ENCODE measurements at places on chromosomes 2 and 18. TPM values are rescaled to one million over a fixed set of nuclear protein-coding genes. Genes with fewer than 3 reads are reported as not detected.

Gene ABCA12
- polyA plus RNA-seq, result 0.01 TPM

DNA sequence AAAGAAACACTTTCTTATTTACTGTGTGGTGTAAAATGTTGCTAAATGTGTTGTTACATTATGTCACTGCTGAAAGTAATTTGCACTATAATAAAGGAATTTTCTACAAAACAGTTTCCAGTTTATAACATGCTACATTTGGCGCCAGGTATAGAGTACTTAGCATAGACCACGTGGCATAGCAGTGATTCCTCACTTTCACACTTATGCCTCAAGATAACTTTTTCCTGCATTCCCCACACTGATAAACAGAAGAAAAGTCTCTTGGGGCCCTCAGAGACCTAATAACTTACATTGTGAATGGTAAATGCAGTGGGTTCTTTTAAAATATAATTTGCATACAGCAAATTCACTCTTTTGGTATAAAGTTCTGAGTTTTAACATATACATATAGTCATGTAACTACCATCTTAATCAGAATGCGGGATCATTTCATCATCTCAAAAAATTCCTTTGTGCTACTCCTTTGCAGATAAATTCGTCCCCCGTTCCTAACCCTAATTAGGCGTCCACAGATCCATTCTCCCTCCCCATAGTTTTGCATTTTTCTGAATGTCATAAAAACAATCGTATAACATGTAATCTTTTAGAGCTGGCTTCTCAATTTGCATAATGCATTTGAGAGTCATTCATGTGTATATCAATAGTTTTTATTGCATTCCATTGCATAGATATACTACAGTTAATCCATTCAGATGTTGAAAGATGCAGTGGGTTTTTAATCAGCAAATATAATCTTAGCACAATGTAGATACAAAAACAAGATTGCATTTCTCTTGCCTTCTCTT is 7.5 kb downstream of the LGALSL start:
- no peak for DNase-seq

Gene AGXT
- 0.49 TPM for polyA plus RNA-seq

DNA sequence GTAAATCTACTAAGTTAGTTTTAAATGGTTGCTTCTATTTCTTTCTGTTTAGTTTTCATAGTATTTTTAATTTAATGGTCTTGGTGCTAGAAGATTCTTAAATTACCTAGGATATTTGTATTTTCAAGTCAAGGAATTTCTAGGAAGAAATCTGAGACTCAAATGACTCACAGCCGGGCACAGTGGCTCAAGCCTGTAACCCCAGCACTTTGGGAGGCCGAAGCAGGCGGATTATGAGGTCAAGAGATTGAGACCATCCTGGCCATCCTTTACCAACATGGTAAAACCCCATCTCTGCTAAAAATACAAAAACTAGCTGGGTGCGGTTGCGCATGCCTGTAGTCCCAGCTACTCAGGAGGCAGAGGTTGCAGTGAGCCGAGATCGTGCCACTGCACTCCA is 95.5 kb downstream of the C2orf74 start:
- DNase-seq, result no peak

Gene FRZB
- polyA plus RNA-seq, result 6.3 TPM

Gene ADD2
- polyA plus RNA-seq, result 0.33 TPM

DNA sequence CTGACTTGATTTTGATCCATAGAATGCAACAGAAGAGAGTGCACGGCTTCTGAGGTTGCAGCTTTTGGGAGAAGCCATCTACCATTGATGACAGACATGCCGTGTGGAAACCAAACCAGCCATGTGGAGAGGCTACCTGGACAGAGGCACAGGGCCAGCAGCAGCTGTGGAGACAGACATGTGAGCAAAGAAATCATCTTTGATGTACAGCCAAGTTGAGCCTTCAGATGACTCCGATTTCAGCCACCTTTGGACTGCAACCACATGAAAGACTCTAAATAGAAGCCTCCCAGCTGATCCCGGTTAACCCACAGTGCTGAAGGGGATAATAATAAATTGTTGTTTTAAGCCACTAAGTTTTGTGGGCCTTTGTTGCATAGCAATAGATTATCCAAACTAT is 54.2 kb downstream of the TSN start:
- DNase-seq, result no peak

Gene IL1B
- 7.5 TPM for polyA plus RNA-seq

Gene VWC2L
- polyA plus RNA-seq, result not detected

GRCh38 chr2:19046986-19047780 is 311.2 kb downstream of the OSR1 start:
- DNase-seq, result no peak

- no peak for DNase-seq
These were observed 822.6 kb downstream of the TRIB2 start for GRCh38 chr2:13539296-13539695.

DNA sequence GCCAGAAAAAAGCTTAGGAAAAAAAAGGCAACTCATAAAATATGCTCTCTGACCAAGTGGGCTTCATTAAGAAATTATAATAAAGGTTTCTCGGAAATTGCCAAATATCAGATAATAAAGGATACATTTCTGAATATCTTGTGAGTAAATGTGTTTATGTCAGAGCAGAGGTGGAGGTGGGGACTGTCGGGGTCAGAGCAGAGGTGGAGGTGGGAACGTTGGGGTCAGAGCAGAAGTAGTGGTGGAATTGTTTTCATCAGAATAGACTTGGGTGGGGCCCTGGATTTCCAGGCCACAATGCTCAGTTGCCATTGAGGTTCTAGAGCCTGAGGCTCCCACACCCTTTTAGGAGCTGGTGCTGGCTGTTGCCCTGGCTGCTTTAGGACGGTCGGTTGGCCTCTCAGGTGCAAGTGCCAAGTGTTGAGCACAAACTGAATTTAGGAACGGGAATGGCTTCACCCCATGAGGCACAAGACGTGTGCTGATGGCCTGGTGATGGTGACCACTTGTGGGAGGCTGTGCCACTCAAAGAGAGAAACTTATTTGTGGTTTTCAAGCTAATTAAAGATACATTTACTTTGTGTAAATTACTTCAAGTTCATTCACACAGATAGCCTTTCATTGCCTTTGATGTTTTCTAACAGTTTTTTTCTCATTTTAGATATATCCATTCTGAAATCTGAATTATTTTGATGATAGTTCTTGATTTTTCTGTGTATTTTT is 131.5 kb downstream of the ATP9B start:
- no peak for DNase-seq

- no peak for DNase-seq
These were observed 4.9 kb upstream of the SIX2 start for GRCh38 chr2:45014016-45014702.

GRCh38 chr18:8876887-8877286 is 171.5 kb downstream of the MTCL1 start:
- no peak for DNase-seq

DNA sequence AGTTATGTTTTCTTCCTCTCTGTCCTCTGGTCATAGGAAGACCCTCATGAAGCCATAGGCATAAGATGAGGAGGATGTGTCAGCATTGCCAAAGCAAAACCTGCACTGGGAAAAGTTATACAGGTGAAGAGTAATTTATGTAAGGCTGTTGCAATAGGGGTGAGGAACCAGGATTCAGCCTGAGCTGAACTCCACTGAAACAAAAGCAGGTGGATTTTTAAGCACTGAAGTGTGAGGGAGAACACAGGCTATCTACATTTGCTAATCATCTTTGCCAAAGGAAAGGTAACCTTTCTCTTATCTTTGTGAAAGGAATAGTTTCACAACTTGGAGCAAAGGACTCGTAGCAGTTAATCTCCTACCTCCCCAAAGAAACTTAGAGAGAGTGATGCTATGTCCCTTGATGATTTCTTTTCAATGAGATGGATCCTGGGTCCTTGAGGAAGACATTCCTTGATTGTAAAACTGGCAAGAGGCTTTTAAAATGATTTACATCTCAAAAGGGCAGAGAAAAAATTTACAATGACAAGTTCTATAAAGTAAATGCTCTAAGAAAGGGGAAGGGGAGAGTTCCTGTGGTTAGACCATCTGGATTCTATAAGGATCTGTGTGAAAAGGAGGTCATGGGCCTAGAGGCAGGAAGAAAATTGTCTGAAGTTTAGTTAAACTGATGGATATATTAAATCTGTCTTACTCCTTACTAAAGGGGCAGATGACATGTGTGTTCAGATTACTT is 385.4 kb upstream of the CDH7 start:
- DNase-seq, result no peak

DNA sequence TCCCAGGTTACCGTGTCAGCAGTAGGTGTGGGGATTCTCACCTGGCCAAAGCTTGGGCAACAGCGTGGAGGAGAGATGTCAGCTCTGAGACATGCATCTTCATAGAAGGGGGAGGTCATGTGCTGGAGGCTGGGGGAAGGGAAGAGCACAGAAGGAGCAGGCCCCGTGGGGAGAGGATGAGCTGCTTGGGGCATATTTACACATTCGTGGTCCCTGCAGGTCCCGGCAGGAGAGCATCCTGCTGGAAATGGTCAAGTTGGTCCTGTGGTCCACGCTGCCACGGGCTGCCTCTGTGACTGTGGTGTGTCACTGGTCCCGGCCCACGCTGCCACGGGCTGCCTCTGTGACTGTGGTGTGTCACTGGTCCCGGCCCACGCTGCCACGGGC is 195.1 kb upstream of the TWIST2 start:
- DNase-seq, result no peak

- DNase-seq, result no peak
These were observed 1029.9 kb upstream of the ACVR2A start for GRCh38 chr2:146814971-146815370.

DNA sequence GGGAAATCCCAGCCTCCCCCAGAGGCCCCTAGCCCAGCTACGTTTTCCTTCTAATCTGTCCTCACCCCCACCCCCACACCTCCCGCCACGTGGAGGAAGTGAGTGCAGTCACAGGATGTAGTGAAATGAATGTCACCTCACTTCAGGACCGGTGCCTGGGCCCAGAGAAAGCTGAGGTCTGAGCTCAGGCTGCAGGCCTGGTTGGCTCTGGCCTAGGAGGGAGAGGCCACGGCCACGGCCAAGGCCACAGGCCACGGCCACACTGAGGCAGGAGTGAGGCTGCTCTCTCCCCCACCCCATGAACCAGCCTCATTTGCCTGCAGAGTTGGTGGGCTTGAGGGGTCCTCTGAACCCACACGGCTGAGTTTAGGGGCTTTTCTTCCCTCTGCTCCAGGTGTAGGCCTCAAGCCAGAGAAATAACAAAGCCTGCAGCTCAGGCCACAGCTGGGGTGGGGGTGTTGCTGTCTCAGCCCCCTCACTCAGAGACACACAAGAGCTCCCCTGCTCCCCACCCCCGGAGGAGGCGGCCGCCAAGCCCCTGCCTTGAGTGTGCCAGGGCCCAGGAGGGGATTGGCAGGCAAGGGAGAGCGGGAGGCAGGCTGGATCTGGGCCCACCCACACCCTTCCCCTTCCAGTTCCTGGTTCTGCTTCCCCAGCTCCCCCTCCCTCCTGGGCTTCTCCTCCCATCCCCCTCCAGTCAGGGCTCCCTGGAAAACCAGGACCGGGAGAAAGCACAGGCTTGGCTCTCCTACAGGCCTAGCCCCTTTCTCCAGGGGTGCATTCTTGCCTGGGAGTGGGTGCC is 27.0 kb downstream of the DNMT3A start:
- peak; percentile 73 for DNase-seq

Gene GNLY
- 1.8 TPM for polyA plus RNA-seq

- no peak for DNase-seq
These were observed 60.0 kb upstream of the SGPP2 start for GRCh38 chr2:222364285-222364895.

DNA sequence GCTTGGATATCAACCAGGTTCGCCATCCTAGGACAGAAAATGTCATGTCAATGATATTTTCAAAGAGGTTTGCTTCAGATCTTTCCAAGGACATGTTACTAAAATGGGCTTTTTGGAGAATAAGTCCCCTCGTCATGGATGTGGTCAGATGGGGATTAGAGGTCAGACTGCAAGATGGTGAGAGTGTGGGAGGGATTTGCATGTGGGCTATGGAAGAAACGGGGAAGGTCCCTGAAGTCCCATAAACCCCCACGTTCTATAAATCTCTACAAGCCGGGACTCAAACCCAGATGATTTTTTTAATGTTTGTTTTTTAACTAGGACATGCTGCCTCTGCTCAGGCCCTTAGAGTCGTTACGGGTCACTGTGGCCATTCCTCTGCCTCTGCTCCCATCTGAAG is 37.7 kb upstream of the IGFBP5 start:
- DNase-seq, result no peak

Gene NEURL3
- polyA plus RNA-seq, result 0.04 TPM

Data from urinary bladder (tissue), 4 donors.